ENCODE measurements at places on chromosomes 16 and 17.

- DNase-seq = peak; percentile 44
Observed at GRCh38 chr17:14337596-14338079, 36.8 kb downstream of the HS3ST3B1 start.

- DNase-seq = no peak
Observed at GRCh38 chr16:48949636-48950035, 332.0 kb downstream of the CBLN1 start.

DNA sequence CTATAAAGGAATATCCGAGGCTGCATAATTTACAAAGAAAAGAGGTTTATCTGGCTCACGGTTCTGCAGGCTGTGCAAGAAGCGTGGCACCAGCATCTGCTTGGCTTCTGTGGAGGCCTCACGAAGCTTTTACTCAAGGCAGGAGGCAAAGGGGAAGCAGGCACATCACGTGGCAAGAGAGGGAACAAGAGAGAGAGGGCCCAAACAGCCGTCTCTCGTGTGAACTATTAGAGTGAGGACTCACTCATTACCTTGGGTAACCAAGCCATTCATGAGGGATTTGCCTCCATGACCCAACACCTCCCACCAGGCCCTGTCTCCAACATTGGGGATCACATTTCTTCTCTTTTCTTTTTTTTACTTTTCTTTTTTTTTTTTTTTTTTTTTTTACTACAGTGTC, 7.5 kb upstream of the ALKBH5 start:
- DNase-seq = no peak

- no peak for DNase-seq
Observed at GRCh38 chr17:38339891-38340290, 3.9 kb downstream of the GPR179 start.

GRCh38 chr17:78923660-78924453, 1.3 kb downstream of the TIMP2 start:
- DNase-seq = peak; percentile 8

GRCh38 chr16:22685459-22685830, 128.5 kb upstream of the HS3ST2 start:
- DNase-seq = no peak

DNA sequence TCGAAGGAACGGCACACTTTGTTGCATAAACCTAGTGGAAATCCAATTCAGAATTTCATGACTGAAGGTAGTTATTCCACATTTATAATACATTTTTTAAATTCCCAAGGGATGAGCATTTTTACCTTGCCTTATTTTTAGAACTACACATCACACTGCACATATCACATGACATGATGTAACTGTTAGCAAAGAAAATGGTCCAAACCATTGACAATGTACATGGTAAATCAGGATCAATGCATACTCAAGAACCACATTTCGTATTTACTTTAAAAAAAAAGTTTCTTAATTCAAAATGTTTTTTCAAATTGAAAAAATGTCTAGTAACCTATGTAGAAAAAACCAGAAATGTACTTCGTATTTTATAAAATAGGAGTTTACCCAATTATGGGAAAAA, 2.5 kb downstream of the KANSL1 start:
- DNase-seq = no peak

- no peak for DNase-seq
Observed at GRCh38 chr17:62112229-62112628, 47.2 kb upstream of the MED13 start.

GRCh38 chr17:50564916-50565315, 4.4 kb downstream of the CACNA1G start:
- no peak for DNase-seq

GRCh38 chr17:16922386-16923096, 49.4 kb downstream of the TNFRSF13B start:
- no peak for DNase-seq

DNA sequence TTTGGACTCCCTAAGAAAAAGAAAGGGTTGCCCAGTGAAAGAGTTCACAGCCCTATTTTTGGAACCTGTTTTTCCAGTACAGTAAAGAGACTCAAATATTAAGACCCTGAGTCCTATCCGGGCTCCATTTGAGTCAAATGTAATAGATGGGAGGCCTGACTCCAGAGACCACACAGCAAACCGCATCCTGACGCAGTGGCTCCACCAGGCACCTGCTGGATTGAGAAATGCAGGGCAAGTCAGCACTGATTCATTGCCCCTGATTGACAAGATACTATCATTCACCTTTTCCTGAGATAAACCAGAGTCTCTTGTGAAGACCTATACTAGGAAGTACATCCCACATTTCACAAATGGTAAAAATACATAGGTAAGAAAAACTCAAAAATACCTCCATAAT, 715.7 kb upstream of the SOX9 start:
- DNase-seq = no peak

- DNase-seq = no peak
Observed at GRCh38 chr17:6394055-6394606, 40.8 kb downstream of the AIPL1 start.

DNA sequence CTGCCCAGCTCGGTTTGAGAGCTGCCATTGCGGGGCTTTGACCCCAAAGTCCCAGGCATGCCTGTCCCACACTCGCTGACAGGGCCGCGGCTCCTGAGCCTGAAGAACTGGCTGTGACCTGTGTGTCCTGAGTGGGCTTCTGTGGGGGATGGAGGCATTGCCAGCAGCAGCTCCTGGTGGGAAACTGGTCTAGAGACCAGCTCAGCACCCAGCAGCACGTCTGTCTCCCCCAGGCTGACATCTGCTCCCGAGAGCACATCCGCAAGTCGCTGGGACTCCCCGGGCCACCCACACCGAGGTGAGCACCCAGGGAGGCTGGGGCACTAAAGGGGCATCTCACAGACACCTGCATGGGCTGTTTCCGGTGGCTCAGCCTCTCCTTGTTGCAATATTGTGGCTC, 13.4 kb downstream of the ENDOV start:
- DNase-seq = no peak

- no peak for DNase-seq
Observed at GRCh38 chr16:54335230-54335629, 48.6 kb upstream of the IRX3 start.

DNA sequence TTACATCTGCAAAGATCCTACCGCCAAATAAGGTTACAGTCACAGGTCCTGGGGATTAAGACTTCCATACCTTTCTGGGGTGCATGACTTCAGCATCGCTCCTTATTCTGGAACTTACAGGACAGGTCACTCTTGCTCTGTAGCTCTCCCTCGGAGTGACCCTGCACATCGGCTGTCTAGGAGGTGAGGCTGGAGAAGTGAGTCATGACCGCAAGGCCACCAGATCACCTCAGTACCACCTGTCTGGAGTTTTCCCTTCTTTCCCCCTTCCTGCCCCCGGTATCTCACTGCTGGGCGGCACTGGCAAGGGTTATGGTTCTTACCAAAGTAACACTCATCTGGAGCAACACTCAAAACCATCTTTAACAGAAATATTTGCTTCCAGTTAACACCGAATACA, 374.8 kb downstream of the SLC39A11 start:
- no peak for DNase-seq

DNA sequence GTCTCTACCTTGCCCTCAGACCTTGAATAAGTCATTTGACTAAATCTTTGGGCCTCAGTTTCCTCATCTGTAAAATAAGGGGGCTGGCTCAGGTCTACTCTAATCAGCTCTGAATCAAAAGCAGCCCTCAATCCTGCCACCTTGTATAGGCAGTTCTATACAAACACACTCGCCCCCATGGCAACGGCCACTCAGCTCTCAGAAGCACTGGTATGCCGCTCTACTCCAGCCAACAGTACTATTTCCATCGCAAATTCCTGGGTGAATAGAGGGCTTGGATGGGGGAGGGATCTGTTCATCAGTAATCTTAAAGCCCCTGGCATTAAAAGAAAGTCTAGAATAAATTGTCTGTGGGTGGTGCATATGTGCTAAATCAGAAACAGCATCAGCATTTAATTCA, 21.2 kb upstream of the TAOK1 start:
- no peak for DNase-seq

DNA sequence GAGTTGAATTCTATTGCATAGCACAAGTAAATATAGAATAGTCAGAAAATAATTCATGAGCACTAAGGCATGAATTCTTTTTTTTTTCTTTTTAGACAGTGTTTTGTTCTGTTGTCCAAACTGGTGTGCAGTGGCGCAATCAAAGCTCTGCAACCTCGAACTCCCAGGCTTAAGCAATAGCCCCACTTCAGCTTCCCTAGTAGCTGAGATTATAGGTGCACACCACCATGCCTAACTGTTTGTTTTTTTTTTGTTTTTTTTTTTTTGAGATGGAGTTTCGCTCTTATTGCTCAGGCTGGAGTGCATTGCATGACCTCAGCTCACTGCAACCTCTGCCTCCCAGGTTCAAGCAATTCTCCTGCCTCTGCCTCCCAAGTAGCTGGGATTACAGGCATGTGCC, 16.6 kb downstream of the TUBD1 start:
- DNase-seq = no peak

DNA sequence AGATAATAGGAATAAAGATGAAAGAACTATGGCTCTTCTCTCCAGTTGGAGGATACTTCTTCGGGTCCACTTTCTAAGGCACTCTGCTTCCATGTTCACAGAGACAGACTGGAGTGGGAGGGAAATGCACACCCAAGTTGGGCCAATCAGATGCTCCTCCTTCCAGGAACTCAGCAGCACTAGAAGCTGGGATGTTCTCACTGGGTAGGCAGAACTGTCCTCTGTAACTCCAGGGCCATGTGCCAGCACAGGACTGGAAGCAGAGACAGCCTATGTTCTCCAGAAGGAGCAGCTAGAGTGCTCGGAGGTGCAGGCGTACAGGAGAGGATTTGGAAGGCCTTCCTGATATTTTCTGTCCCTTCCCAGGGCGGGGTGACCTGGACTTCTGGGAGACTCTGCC, 49.9 kb upstream of the SREBF1 start:
- DNase-seq = no peak

- DNase-seq = no peak
Observed at GRCh38 chr17:41813152-41813680, 412 bp downstream of the FKBP10 start.

DNA sequence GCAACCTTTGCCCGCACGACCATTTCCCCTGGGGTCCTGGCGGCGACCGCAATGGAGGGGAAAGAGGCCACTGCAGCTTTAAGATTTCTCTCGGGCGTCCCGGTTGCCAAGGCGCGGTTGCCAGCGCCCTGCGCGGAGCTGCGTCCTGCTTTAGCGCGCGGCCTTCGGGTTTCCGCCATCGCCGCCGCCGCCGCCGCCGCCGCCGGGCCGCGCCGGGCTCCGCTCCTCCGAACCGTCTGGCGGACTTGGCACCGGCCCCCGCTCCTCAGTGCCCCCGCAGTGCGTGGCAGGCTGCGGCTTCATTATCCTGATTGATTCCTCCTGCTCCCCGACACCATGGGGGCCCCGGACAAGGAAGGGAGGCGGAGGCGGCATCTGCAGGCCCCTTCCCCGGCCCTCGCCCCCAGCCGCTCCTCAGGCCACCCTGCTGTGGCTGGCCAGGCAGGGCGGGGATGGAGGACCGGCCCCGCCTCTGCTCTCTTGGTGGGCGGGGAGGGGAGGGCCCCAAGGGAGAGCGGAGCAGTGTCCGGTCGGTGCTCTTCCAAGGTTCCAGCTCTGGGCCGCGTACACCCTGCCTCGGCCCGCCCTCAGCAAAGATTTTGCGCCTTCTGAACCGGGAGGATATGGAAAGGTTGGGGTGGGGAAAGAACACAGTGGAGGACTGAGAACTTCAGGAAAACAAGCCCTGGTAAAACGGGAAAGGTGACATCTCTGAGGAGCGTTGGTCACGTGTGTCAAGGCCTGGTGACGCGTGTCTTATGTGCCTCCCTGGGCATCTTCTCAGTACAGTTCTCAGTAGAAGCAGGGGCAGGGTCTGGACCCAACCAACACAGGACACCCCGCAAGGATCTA, 34.0 kb downstream of the NEUROD2 start:
- DNase-seq = no peak

GRCh38 chr16:60741810-60742209, 1294.4 kb downstream of the CDH8 start:
- no peak for DNase-seq

DNA sequence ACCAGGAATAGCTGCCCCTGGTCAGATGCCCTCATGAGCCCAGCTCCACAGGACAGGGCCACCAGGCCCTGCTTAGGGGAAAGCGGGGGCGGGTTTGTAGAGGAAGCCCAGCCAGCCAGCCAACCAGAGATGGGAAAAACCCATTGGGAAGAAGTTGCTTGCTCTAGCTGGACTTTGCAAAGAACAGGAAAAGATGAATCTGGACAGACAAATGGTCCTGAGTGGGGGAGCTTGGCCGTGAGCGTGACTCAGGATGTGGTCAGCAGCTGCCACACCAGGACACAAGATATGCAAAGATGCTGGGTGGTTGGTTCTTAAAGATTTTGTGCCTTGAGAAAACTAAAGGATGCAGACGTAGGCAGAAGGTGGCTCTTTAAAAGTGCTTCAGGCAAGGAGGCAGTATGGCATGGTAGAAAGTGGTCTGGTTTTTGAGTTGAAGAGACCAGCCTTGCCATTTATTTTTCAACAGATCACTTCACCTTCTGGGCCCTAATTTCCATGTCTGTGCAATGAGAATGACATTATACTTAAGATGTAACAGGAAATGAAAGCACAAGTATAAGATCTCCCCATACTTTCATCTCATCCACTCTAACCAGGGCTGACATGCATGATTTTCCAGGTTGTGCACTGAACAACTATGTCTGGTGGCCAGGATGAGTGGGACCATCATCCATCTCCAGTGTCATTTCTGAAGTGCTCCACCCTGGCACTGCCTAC, 27.8 kb upstream of the HEATR6 start:
- DNase-seq = no peak

GRCh38 chr16:54053891-54054820, 232.4 kb downstream of the IRX3 start:
- DNase-seq = no peak

DNA sequence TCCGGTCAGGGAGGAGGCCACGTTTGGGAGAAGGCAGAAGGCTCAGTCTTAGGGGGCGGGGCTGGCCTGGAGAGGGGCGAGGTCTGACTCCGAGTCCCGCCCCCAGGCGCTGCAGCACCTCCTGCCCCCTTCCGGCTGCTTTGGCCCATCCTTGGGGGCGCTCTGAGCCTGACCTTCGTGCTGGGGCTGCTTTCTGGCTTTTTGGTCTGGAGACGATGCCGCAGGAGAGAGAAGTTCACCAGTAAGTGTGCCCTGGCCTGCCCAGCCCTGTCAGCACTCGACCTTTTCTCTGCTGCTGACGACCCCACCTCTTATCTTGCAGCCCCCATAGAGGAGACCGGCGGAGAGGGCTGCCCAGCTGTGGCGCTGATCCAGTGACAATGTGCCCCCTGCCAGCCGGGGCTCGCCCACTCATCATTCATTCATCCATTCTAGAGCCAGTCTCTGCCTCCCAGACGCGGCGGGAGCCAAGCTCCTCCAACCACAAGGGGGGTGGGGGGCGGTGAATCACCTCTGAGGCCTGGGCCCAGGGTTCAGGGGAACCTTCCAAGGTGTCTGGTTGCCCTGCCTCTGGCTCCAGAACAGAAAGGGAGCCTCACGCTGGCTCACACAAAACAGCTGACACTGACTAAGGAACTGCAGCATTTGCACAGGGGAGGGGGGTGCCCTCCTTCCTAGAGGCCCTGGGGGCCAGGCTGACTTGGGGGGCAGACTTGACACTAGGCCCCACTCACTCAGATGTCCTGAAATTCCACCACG, 1.5 kb downstream of the TNFRSF12A start:
- peak; percentile 64 for DNase-seq

Data from stimulated activated CD8-positive, alpha-beta memory T cell treated with anti-CD3 and anti-CD28 coated beads, Interleukin-7, amount 100 ng/mL, for 24 hours (primary cell).